ENCODE measurements at places on chromosomes 3 and 15.

DNA sequence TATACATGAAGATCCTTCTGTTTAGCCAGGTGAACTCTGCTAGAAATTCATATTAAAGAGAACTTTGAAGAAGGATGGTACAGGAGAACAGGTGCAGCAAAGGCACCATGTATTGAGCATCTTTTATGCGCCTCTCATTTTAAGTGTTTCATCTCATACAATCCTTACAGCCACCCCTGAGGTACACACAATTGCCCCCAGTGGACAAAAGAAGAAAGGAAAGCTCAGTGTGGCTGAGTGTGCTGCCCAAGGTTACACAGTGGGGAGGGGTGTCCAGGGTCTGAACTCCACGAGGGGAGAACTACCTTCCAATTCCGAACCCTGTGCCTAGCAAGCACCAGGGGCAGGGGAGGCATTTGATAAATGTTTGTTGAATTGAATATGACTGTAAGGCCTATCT is 98.6 kb downstream of the MECOM start:
- DNase-seq, result no peak

GRCh38 chr3:69531576-69532546 is 146.0 kb upstream of the FRMD4B start:
- DNase-seq, result no peak

DNA sequence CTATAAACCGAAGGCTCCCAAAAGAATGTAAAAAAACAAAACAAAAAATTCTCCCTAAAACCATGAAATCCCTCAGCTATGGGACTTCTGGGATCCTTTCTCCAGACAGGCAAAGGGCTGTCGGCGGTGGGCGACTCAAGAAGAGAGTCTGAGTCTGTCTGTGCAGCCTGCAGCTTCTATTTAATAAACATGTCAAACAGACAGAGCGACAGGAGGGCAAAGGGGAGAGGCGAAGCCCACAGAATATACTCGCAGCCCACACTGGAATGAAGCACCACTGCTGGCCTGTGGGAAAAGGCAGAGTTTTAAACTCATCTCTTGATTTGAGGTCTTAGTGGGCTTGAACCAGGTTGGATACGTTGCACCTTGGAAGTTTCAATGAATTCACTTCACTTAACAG is 40.2 kb downstream of the ISL2 start:
- no peak for DNase-seq

GRCh38 chr3:8218353-8218940 is 283.2 kb upstream of the LMCD1 start:
- DNase-seq, result no peak
